ENCODE measurements at places on chromosomes 16 and 17.

DNA sequence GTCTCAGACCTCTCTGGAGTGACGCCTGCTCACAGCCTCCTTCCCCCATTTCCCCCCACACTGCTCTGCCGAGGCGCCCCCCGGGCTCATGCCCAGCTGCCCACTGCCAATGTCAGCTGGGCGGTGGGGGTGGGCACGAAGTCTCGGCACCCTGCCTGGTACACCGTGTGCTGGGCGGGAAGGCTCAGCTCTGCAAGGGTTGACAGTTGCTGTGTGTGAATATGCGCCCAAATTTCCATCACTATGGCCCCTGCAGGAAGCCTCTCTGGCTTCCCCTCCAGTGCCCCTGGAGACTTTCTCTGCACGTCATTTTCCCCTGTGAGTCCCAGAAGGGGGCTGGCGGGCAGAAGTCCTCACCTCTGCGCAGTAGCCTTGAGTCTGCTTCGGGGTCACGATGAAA lies 11.6 kb upstream of the CAMKK1 start:
- no peak for DNase-seq

GRCh38 chr17:64777415-64778239 lies 115.5 kb upstream of the SMURF2 start:
- no peak for DNase-seq

DNA sequence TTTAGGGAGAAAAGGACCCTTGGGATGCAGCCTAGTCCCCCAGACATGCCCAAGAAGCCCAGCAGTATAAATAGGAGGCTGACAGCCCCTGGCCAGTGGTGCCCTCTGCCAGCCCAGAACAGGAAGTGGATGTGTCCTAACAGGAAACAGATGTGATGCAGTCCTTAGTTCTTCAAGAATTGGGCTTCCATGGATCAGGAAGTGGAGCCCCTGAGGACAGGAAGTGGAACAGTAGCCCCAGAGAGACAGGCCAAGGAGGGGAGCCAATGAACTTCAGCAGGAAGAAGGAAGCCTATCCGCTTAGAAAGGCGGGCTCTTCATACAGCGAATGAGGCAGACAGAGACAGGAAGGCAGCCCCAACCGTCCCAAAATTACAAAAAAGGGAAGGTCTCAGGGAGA lies 7.2 kb downstream of the CTF1 start:
- no peak for DNase-seq

GRCh38 chr17:54455251-54455868 lies 445.3 kb upstream of the TOM1L1 start:
- no peak for DNase-seq

DNA sequence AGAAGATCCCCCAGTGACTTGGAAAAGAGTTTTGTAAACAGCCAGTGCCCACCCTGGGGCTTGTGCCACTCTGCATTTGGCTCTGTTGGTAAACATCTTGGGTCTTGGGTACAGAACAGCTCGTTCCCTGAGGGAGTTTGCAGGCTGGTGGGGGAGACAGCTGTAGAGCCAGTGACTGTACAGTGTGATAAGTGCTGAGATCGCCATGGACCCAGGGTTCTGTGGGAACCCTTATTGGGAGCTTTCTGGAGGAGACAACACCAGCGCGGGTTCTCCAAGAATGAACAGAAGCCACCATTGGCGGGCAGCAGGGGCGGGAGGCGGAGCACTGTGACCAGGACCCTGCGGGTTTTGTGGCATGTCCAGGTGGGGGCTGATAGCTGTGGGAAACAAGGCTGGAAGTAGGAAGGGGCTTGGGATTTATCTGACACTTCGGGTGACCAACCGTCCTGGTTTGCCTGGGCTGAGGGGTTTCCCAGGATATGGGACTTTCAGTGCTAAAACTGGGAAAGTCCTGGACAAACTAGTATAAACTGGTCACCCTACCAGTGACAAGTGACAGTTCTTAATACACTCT lies 2.9 kb downstream of the CLEC16A start:
- DNase-seq = no peak

GRCh38 chr17:81890447-81891302 lies 711 bp downstream of the ALYREF start:
- DNase-seq = no peak

DNA sequence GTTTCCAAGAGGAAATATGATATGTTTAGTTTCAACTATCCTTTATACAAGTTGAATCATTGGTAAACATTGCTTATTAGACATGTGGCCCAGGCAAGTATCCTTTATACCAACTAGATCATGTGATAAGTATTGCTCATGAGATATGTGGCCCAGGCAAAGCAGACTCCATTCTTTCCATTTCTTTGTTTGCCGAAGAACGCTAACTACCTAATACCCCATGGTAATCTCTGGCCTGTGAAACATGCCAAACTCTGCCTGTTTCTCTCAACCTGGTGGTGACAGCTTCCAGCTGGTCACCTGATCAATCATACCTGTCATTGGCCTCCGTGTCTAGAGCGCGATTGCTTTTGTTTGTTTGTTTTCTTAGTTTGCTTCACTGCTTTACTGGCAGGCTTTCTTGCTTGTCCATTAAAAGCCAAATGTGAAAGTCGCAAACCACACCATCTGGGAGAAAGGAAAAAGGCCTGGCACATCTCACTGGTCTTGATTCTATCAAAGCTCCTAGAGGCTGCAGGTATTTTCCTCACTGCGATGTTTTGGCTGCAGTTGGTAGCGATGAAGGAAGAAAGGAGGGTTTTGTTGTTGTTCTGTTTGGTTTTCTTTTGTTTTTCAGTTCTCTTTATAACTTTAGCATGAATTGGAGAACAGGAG lies 686.2 kb downstream of the KCNJ2 start:
- DNase-seq = no peak

GRCh38 chr16:79580453-79581191 lies 19.9 kb downstream of the MAF start:
- DNase-seq = no peak

All from kidney epithelial cell (primary cell).